ENCODE measurements at places on chromosomes 6 and 20.

DNA sequence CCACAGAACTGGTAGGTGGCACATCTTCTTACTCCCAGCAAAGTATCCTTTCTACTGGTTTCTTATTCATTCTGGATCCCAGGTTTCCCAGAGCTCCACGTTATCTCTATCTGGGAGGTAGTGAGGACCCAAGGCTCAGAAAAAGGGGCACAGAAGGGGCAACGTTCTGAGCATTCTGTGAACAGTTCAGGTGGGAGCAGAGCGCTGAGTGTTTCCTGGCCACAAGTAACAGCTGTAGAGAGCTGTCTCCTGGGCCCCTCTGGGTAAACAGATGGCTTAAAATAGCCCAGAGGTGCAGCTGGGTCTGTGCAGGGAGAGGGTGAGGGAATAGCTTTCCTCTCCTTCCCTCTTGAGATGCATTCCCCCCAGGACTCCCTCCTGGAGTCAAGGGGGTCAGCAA, 2.1 kb downstream of the APOBEC2 start:
- DNase-seq = no peak

DNA sequence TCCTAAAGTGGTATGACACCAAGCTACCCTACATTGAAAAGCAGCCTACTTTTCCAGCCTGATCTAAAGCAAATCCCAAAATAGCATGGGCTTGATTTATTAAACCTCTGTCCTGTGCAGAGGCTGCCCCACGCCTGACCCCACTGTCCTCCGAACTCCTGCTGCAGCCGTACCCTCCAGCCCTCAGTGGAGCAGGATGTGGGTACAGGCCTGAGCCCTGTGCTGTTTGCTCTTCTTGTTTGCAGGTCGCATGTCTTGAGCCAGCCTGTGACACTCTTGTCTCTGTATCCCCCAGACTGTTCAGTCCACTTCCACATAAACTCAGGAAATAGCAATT, 61.2 kb downstream of the RPP40 start:
- no peak for DNase-seq

DNA sequence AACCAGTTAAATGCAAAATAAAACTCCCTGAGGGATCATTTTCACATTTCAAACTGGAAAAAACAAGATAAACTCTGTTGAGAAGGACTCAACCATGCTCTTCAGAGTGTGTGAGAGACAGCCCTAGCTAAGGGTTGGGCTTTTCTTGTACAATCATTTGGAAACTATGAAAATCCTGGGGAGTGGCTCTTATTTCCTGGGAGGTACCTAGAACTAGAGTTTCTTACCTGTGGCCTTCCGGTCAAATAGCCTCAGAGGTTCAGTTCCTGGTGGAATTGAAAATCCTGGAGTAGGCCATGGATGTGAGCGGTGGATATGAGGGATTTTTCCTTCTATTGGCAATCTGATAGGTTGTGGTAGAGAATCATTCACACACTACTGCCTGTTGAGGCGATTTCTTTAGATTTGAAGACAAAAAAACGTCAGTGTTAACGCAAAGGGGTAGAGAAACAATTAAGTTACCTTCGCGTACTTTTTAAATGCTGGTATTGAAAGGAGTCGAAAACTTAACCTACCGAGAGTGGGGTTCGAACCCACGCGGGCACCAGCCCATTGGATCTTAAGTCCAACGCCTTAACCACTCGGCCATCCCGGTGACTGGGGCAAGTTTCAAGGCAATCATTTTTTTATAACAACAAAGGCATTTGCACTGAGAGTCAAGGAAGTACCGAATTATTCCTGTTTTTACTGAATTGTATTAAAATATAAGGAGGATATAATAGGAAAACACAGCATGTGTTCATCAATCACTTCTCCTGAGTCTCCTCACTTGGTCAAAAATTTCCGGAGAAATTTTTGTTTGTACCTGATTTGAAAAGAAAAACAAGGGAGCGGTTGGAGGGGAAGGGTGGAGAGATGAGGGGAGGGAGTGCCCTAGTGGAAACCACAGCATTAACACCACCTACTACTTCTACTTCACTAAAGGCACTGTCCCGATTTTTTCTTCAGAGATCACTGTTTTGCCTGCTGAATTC, 191.3 kb downstream of the OR2B2 start:
- DNase-seq = peak; percentile 12

- no peak for DNase-seq
These were observed 95.3 kb downstream of the EPB41L2 start for GRCh38 chr6:130967502-130968445.

- peak; percentile 26 for DNase-seq
These were observed 150.1 kb downstream of the DHX35 start for GRCh38 chr20:39112178-39112743.

DNA sequence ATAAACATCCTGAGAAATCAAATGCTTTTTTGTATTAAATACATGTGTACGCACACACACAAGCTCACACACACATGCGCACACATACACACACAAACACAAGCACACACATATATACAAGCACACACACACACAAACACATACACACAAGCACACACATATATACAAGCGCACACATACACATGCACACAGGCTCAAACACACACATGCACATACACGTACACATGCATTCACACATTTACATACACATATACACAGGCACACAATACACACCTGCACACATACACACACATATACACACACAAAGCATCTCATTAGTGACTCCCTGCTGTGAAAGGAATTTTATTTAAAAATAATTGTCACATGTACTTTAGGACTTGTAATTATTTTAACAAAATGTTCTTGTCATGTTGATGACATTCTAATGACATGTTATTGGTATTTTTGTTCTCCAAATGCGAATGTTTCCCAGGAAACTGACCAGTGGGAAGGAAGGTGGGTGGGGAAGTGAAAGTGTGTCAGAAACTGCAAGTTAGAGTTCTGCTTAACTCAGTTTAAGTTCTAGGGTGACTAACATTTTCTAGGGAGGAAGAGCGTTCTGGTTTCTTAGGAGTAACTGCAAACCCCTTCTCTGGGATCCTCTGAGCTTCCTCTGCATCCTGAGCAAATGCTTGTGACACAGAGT, 113.9 kb upstream of the ZNF217 start:
- DNase-seq = peak; percentile 52

DNA sequence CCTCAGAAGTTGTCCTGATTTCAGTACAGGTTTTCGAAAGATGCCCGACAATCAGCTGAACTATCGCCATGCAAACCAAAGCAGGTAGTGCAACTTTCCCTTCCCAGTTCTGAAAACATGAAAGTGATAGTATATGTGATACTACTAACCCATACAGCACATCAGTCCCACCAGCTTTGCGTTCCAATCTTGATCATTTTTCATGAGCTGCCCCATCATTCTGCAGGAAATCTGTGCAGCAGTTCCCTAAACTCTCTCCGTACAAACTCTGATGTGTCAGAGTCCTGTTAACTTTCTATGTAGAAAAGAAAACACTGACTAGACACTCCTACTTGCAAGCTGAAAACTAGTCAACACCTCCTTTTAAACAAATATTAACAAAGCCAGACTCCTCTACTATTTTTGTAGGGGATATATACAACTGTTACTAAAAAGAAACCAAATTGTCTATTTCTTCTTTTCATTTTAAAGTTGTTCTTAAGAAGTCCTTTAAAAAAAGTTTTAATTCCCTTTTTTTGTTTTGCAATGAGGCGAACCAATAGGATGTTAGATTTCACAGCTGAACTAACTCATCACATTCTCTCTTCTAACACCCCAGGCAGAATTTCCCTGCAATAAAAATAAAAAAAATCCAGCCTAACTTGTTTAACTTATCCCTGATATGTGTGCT, 99.6 kb upstream of the DST start:
- DNase-seq = no peak

- no peak for DNase-seq
These were observed 62.5 kb upstream of the PTGIS start for GRCh38 chr20:49630396-49630951.

GRCh38 chr20:24493661-24494459, 24.4 kb downstream of the SYNDIG1 start:
- no peak for DNase-seq

GRCh38 chr6:158595223-158595622, 35.3 kb downstream of the TMEM181 start:
- no peak for DNase-seq

GRCh38 chr6:139470997-139471396, 96.5 kb upstream of the CITED2 start:
- no peak for DNase-seq

Data from fibroblast of upper back skin (primary cell).